ENCODE measurements at places on chromosomes 12 and 14. TPM values are rescaled to one million over a fixed set of nuclear protein-coding genes. Genes with fewer than 3 reads are reported as not detected.

Gene DCAF5
- 20.3 TPM for total RNA-seq

DNA sequence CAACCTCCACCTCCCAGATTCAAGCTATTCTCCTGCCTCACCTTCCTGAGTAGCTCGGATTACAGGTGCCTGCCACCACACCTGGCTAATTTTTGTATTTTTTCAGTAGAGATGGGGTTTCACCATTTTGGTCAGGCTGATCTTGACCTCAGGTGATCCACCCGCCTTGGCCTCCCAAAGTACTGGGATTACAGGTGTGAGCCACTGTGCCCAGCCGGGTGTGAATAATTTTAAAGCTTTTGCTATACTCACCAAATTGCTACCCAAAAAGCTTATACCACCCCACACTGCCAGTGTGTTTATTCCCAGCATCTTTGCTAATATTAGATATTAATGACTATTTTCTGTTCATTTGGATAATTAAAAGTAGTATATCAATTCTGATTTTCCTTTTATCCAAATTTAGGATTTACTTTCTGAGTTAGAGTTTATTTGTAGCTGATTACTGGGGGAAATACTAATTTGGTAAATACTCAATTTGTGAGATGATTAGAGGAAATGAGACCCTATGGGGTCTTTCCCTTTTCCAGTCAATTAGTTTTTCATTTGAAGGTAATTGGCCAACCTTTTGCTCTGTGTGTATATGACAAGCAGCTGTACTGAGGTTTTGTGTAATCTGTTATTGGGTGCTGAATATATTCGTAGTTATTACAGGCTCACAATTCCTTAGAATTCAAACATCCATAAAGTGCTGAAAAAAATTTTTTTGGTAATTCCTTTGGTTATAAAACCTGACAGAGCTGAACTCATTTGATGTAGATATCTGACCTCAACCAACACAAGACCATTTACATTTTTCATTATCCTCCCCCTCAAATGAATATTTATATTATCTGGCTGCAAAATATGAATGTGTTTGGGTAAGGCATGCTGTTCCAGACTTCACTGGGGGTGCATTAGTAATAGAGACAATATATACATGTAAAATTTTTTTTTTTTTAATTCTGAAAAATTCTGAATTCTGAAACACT lies 73.6 kb downstream of the ANO6 start:
- no peak for DNase-seq

DNA sequence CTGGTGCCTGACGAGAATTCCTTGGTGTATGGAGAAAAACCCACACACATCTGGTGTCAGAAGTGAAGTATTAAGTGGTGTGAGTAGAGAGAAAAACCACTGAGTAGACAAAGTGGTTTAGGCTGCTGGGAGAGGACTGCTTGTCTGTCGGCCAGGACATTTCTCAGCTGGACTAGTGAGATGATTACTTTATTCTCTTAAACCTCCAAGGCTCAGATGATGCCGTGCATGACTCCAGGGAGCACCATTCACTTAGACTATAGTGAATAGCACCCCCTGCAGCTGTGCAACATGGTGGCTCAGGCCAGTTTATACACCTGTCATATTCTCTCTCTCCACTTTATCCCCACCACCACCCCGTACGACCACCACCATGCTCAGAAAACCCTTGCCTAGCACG lies 28.5 kb upstream of the NFYB start:
- DNase-seq: no peak

Gene MUCL1
- total RNA-seq: not detected

DNA sequence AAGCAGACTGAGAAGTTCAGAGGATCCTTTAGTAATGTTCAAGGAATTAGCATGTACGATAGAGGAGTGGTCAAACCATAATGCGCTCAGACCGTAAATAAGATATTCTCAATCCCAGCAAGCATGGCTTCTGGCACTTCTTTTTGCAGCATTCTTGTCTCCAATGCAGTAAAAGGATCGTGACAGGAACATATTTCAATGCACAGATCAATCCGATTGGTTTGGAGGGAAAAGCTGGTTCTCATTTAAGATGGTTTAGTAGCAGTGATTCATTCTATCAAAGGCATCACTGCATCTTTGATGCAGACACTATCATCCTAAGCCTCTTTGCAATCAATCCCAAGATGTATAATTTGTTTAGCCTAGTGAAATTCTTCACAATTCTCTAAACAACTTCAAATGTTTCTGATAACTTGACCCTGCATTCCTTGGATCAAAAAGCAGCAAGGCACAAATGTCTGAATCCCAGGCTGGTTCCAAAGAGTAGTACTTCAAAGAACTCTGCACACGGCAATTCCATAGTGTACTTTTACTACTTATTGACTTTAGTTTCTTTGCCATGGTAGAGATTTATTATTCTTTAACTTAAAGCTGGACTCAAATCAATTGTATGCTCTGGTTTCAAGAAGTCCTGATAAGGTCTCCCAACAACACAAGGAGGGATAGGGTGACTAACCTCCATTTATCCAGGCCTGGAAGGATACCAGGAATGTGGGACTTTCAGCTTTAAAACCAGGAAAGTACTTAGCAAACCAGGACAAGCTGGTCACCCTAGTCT lies 96.8 kb upstream of the MDM1 start:
- DNase-seq: no peak

Gene NOXRED1
- not detected for total RNA-seq

Gene RNASE7
- not detected for total RNA-seq

- DNase-seq: no peak
Observed at GRCh38 chr12:63805704-63806672, 26.3 kb downstream of the RXYLT1 start.

Gene RNASE1
- total RNA-seq: 387 TPM

Gene NOS1
- 0.05 TPM for total RNA-seq

- DNase-seq: no peak
Observed at GRCh38 chr14:59247801-59248584, 59.5 kb downstream of the DAAM1 start.

All from glomerular endothelial cell (primary cell).